ENCODE measurements at places on chromosomes 6 and 20.
A peak's percentile ranks its signal among the peaks of the same experiment; 100 is the strongest.

DNA sequence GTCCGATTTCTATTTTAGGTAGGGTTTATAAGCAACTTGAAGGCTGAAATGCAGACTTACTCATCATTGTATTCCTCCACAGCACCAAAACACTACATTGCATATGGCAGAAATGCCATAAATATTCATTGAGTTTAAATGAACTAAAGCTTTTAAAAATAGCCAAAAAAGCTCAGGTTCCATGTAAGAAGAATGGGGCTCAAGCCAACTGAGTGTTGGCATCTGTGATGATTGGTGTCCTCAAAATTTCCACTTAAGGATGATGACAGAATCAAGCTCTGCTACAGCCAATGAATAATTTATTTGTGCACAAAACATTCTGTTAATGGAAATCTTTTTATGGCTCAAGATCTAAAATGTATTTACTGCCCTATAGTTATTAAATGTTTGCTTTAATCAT, 115.4 kb downstream of the HIVEP2 start:
- DNase-seq = no peak

DNA sequence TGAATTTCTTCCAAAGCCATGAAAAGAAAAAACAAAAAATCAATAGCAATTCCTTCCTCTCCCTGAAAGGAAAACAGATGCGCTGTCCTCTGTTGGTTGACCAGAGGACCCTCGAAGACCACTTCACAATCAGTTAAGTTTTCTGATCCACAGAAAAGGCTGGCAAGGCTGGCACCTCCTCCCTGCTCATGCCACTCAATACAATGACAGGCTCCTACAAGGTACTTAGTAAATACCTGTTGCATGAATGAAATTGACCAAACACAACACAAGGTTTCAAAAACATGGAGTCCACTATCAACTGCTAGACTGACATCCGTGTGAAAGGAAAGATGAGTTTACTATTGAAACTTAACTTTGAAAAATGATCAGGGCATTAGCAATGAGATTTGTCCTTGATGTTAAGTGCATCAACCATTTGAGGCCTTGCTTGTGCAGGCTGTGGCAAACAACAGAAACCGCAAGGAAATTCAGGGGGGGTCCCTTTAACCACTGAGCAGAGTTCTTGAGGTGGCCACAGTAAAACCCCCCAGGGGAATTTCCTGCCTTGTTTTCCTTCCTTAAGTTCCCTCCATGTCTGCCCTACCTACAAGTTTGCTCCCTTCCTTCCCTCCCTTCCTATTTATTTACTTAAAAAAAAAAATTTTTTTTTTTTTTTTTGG, 27.9 kb upstream of the RTF2 start:
- no peak for DNase-seq

DNA sequence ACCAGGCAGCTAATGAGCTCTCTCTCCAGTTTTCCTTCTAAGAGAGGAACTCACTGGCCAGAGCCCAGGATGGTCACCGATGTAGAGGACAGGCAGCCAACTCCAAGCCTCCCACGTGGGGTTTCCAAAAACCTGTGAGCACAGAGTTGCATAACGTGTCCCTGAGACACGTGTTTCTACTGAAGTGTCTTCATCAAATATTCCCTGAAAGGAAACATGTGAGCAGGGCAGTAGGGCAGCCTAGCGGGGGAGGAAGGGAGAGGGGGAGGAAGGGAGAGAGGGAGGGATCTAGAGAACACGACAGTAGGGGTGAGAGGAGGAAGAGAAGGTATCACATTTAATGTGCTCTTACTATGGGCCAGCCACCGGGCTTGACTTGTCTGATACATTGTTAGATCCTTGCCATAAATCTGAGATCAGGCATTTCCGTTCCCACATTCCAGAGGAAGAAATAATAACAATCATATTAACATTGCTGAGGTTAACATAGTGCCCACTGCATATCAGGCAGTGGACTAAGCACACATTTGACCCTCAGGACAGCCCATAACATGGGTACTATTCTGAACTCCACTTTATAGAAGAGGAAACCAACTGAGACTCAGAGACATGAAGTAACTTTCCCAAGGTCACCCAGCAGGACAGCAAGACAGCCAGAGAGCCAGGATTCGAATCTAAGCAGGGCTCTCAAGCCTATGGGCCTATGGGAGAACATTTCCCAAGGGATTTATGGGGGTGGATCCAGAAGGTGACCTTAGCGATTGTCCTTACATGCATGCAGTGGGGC, 4.5 kb upstream of the SYS1 start:
- DNase-seq = peak; percentile 85

- DNase-seq = no peak
Measured at GRCh38 chr20:46622165-46622564, 29.1 kb downstream of the SLC13A3 start.

DNA sequence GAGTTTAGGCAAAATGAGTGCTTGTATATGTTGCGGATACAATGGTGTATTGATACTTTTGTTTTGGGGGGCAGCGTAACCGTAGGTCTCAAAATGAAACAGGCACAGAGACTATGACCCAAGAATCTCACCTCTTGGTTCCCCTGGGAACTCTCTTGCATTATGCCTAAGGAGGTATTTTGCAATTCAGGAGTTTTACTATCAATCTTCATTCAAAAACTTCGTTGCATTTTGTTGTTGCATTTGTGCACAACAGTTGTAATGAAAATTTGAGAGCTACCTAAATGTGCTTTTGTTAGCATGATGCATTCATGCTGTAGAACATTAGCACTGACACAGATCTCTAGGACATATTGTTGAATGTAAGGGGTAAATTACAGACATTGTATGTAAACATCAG, 18.2 kb downstream of the VTA1 start:
- no peak for DNase-seq

DNA sequence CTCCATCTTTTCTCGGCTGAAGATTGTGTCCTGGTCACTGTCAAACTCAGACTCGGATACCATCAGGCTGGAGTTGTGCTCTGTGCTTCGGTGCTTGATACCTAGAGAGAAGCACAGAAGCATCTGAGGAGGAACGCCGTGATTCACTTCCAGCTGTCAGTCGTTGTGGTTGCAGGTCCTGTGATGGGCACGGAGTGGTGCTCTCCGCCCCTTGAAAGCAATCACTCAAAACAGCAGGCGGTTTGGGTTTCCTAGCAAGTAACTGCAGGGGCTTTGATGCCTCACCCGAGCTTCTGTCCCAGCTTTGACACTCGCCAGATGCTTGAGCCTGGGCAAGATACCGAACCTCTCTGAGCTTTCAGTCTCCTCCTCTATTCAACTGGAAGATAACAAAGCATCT, 52.5 kb downstream of the ALDH5A1 start:
- peak; percentile 43 for DNase-seq

DNA sequence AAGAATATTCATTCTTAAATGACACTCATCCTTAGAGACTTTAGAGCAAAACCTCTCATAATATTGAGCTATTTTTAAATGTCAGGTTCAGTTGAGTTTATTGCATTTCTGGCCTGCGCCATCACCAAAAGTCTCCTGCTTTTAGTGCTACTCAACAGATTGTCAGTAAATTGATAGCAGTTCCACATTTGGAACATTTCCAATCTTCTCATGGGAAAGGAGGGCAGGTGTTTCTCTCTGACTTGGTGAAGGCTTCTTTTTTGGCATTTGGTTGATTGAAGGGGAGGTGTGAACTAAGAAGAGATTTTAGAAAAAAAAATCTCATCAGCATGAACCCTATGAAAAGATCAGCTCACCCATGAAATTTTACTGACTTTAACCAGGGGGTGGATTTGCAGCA, 125.9 kb upstream of the INSM1 start:
- DNase-seq = no peak

DNA sequence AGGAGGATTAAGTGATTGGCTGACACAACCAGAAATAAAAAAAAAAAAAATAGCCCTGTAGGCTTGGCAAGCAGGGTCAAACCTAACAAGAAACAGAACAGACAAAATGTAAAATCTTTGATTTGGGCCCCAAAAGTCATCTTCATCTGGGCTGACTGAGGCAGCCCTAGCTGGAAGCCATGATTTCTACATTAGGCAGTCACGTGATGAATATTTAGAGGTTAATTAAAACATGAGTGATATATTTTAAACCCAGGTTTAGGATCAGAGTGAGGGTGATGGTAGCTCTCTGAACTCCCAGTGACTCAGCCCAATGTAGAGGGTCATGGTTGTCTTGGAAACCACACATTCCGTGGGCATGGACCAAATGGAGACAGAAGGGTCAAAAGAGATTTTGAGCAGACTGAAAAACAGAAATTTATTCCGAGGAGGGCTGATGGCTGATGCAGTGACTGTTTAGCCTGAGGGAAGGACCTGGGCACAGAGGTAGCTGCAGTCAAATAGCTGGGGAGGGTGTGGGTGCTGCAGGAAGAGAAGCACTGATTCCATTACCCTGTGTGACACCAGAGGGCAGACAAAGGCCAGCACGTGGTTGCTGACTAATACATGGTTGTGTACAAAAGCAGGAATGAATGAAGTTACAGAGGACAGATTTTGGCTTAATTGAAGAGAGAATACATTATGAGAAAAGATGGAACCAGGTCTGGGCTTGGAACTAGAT, 573.1 kb upstream of the CHD6 start:
- peak; percentile 45 for DNase-seq

DNA sequence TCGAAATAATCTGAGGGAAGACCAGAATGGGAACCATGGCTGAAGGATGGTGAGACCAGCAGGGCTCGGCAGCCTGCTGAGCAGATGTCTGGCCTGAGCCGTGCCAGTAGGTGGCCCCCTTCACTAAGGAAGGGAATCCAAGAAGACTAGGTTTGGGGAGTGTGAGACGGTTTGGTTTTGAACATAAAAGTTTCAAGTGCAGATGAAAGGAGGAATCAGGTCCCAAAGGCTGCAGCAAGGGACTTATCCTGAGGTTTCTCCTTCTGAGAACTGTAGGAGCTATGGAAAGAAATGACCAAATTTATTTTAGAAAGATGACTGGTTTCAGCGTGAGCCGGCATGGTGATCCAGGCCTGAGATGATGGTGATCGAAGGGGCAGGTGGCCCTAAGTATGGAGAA, 4.6 kb upstream of the OSER1 start:
- DNase-seq = peak; percentile 74

- DNase-seq = no peak
Measured at GRCh38 chr6:34914358-34914757, 25.3 kb downstream of the ANKS1A start.

DNA sequence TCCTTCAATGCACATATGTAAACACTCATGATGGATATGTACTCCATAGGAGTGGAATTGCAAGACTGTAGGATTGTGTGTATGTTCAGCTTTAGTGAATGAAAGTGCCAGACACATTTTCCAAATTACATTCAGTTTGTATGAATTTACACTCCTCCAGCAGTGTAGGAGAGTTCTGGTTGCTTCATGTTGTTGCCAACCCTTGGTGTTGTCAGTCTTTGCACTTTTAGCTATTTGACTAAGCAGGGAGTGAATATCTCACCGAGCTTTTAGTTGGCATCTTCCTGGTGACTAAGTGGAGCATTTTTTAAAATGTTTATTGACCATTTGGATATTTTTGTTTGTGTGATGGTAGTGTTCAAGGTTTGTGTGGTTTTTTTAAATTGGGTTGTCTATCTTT, 23.9 kb downstream of the NKX2-4 start:
- DNase-seq = no peak

DNA sequence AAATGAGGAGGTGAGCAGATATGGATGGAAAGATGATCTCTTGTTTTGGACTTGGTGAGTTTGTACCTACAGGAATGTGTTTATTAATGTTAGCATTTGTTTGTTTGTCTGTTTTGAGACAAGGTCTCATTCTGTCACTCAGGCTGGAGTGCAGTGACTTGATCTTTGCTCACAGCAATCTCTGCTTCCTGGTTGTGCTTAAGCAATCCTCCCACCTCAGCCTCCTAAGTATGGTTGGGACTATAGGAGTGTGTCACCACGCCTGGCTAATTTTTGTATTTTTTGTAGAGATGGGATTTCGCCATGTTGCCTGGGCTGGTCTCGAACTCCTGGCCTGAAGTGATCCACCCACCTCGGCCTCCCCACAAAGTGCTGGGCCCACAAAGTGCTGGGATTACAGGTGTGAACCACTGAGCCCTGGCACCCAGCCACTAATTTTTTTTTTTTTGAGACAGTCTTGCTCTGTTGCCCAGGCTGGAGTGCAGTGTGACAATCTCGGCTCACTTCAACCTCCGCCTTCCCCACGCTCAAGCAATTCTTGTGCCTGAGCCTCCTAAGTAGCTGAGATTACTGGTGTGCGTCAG, 7.1 kb downstream of the CASP8AP2 start:
- DNase-seq = no peak

DNA sequence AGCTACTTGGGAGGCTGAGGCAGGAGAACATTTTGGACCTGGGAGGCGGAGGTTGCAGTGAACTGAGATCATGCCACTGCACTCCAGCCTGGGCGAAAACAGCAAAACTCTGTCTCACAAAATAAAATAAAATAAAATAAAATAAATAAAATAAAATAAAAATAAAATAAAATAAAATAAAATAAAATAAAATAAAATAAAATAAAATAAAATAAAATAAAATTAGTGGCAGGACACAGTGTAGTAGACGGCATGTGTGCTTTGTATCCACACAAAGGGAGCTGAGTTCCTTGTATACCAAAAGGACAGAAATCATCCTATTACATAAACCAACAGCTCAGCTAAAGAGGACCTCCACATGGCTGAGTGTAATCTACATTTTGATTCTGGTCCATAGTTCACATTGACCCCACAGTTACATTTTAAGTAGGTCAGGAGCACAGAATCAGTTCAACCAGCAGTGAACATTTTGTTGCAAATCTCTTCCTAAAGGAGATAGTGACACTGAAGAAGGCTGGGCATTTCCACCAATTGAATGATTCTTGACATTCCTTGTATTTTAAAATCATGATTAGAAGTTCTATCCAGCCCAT, 91.7 kb upstream of the MAP7 start:
- DNase-seq = no peak

DNA sequence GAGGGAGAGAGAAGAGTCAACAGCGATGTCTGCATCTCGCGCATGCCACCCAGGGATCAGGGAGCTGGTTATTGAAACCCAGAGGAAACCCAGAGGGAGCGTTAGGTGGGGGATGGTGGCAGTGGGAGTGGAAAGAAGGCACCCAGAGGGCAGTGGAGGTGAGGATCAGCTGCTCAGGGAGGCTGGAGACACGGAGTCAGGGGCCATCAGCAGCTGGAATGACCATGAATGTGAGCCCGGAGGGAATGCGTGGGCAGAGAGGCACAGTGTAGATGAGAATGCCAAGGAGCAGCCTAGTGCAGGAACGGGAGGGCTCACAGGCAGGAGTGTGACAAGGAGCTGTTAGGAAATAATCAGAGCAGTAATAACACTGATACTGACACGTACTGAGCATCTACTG, 36.2 kb downstream of the RSPO4 start:
- no peak for DNase-seq
